ENCODE measurements at places on chromosomes 2 and 18.
A peak's percentile ranks its signal among the peaks of the same experiment; 100 is the strongest.

- no peak for DNase-seq
These were observed 349.1 kb downstream of the ANAPC1 start for GRCh38 chr2:111534910-111535352.

DNA sequence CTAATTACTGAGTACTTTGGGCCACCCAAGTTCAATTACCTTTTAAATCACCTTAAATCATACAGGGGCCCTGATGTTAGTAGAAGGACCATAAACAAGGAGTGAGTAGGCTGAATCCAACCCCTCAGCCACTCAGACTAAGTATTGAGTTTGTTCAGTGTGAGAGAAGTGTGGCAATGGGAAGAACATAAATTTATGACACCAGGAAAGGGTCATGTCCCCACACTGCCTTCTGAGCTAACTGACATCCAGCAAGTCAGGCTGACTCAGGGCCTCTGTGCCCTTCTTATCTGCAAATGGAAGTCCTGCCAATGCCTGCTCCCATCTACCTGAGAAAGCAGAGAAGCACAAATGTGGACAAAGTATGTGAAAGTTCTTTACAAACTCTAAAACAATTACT, 12.9 kb downstream of the PLEKHM3 start:
- peak; percentile 7 for DNase-seq

- no peak for DNase-seq
These were observed at the start of gene KCNS3 for GRCh38 chr2:17878281-17879136. KCNS3 (plus strand) TSS chr2:17878667; CDS start chr2:17931009, 52,342 bp downstream.

DNA sequence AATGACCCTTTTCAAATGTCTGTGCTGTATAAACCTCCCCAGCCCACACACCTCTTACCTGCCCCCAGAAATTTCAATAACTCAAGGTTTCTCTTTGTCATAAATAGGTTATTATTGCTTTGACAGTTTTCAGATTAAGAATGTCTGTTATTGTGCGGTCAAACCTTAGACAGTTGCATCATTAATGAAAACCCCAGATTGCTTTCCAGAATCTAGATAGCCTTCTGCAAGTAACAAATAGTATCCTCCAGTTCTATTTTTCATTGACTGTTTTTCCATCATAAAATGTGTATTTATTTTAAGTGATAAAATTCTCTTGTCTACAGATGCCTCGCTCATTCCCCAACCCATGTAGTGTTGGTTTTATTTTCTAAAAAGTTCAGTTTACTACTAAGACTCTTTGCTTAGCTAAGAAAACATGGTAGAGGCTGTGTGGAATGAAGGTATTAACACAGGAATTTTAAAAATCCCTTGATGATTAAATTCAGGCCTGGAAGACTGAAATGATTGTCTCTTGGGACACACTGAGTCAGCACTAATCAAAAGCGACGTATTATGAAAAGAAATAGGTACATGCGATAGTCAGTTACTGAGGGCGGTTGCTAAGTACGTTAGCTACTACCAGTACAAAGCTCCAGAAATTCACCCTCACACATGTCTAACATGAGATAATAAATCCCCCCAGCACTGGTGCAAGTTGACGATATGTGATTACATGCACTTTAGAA, 38.4 kb upstream of the ITGAV start:
- no peak for DNase-seq

- DNase-seq = no peak
These were observed 212.1 kb downstream of the CDH2 start for GRCh38 chr18:27964811-27965210.

- DNase-seq = no peak
These were observed 1.4 kb downstream of the CEP76 start for GRCh38 chr18:12701161-12701560.

GRCh38 chr2:127365211-127365643, 22.5 kb downstream of the MAP3K2 start:
- no peak for DNase-seq

DNA sequence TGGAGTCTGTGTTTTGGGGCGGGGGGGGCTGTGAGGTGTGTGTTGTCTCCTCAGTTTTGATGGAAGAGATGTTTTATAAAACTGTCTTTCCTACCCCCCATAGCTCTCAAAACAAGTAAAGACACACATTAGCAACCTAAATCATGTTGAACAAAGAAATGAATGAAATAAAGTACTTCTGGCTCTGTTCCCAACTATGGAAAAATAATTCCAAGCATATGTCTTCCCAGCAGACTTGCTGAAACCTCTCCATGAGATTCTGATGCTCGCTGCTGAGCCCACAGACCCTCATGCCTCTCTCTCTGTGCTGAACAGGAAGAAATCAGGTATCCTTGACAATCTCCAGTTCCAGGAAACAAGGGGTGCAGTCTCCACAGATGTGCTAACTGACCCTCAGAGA, 226.7 kb upstream of the KLHL29 start:
- DNase-seq = no peak

GRCh38 chr2:236981701-236982485, 103.8 kb upstream of the COPS8 start:
- DNase-seq = no peak

GRCh38 chr18:46424898-46425297, 232.1 kb downstream of the LOXHD1 start:
- no peak for DNase-seq
